ENCODE measurements at places on chromosomes 5 and 9. TPM values are rescaled to one million over a fixed set of nuclear protein-coding genes. Genes with fewer than 3 reads are reported as not detected.

Gene OSTF1
- total RNA-seq, result 25.0 TPM

Gene GGTA1
- 18.4 TPM for total RNA-seq

GRCh38 chr9:86328156-86328555 is 26.1 kb downstream of the TUT7 start:
- H3K27me3 ChIP-seq, result no peaks in the 10 kb centered on the region
- no peak overlapping the region for H3K27ac ChIP-seq
- no peak for DNase-seq
- peaks cover 63% of the 10 kb centered on the region for H3K36me3 ChIP-seq

Gene ASPN
- 2.9 TPM for total RNA-seq

- H3K27me3 ChIP-seq, result no peaks in the 10 kb centered on the region
- peaks cover 16% of the 10 kb centered on the region for H3K4me1 ChIP-seq
- H3K27ac ChIP-seq, result no peak overlapping the region
- no peak for DNase-seq
- no peaks in the 10 kb centered on the region for H3K36me3 ChIP-seq
Measured at GRCh38 chr5:111753884-111754589, 3.0 kb downstream of the NREP start.

Gene NUTM2G
- not detected for total RNA-seq

DNA sequence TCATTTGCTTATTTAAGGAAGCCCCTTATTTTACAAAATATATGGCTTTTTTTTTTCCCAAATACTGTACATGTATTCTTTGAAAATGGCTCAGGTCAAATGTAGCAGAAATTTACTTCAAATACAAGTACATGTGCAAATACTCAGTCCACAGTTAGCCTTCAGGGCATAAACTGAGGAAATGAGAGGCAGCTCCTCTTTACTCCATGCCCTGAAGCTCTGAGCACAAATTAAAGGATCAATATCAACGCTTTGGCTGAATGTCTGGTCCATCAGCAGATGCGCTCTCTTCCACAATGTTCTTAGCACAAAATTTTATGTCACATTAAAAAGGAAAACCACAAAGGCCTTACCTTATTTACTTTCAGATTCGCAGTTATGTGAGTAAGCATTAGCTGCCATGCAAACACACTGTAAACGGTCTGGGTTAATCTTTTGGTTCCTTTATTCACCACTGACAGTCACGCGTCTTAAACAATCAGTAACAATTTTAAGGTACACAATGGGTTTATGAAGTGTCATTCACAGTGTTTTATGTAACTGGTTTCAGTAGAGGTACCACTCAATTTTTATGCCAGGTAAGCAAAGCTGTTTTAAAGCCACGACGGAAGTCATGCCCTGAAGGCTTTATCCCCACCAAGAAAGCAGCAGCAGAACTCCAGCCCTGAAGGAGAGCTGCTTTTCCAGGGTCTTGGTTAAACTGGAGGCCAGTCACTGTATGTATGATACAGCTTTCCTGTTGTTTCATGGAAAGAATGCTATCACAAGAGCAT is 103.4 kb downstream of the OTULIN start:
- no peak for DNase-seq
- no peaks in the 10 kb centered on the region for H3K27me3 ChIP-seq
- H3K27ac ChIP-seq, result no peak overlapping the region
- H3K36me3 ChIP-seq, result no peaks in the 10 kb centered on the region
- H3K4me3 ChIP-seq, result no peak overlapping the region

GRCh38 chr5:176650354-176650884 is 3.1 kb downstream of the TSPAN17 start:
- peaks cover 50% of the 10 kb centered on the region for H3K4me1 ChIP-seq
- no peaks in the 10 kb centered on the region for H3K36me3 ChIP-seq
- H3K27ac ChIP-seq, result no peak overlapping the region
- no peak for DNase-seq
- H3K27me3 ChIP-seq, result no peaks in the 10 kb centered on the region

DNA sequence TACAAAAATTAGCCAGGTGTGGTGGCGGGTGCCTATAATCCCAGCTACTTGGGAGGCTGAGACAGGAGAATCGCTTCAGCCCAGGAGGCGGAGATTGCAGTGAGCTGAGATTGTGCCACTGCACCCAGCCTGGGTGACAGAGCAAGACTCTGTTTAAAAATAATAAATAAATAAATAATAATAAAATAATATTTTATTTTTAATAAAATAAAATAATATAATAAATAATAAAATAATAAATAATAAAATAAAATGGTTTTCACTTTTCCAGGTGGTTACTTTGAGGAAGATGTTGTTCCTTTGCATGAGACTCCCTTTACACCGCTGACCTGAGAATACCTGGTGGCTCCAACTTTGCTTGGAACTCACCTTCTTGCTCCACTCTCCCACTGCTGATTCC is 82.8 kb downstream of the RCL1 start:
- no peak for DNase-seq
- no peaks in the 10 kb centered on the region for H3K36me3 ChIP-seq
- H3K27me3 ChIP-seq, result no peaks in the 10 kb centered on the region

Gene POLR3G
- 5.4 TPM for total RNA-seq

DNA sequence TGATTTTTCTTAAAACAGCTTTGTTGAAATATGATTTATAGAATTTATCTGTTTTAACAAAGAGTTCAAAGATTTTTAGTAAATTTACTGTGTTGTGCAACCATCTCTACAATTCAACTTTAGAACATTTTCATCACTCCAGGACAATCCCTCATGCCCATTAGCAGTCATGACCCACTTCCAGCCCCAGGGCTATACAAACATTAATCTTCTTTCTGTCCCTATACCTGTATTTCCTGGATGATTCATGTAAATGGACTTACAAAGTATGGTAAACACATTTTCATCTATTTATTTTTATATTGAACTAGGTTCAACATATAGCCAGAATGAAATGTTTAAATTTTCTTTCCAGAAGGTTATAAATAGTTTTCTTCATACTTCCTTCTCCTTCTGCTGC is 127.8 kb upstream of the CCDC180 start:
- no peak overlapping the region for H3K4me3 ChIP-seq
- no peaks in the 10 kb centered on the region for H3K4me1 ChIP-seq
- H3K27ac ChIP-seq, result no peak overlapping the region
- H3K27me3 ChIP-seq, result no peaks in the 10 kb centered on the region
